ENCODE measurements at places on chromosomes 16 and 17. TPM values are rescaled to one million over a fixed set of nuclear protein-coding genes. Genes with fewer than 3 reads are reported as not detected.

ZNF629 gene
- 18.8 TPM for total RNA-seq

GRCh38 chr17:76262732-76263344, 2.3 kb upstream of the UBALD2 start:
- no peak for DNase-seq

PPY gene
- total RNA-seq: not detected

ARHGDIA gene
- 452 TPM for total RNA-seq

TRIM25 gene
- 19.6 TPM for total RNA-seq

GRCh38 chr17:58227733-58228132, 8.7 kb upstream of the MKS1 start:
- no peak for DNase-seq

TLCD3A gene
- 26.8 TPM for total RNA-seq

DNA sequence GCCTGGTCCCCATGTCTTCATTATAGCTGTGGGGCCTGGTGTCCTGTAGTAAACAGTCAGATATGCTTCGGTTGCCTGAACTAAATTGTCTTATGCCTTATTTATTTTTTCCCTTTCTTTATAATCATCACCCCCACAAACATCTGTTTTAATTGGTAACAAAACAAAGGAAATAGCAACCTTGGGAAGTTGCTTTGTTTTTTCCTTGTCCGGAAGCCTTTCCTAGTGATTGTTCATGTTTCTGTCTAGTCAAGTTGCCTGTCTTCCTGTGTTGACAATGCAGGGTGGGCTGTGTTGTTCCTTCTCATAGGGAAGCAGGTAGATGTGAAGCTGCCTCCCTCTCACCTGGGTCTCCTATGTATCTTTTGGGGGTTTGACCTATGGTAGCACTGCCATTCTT, 16.7 kb downstream of the PGS1 start:
- DNase-seq: no peak

DNA sequence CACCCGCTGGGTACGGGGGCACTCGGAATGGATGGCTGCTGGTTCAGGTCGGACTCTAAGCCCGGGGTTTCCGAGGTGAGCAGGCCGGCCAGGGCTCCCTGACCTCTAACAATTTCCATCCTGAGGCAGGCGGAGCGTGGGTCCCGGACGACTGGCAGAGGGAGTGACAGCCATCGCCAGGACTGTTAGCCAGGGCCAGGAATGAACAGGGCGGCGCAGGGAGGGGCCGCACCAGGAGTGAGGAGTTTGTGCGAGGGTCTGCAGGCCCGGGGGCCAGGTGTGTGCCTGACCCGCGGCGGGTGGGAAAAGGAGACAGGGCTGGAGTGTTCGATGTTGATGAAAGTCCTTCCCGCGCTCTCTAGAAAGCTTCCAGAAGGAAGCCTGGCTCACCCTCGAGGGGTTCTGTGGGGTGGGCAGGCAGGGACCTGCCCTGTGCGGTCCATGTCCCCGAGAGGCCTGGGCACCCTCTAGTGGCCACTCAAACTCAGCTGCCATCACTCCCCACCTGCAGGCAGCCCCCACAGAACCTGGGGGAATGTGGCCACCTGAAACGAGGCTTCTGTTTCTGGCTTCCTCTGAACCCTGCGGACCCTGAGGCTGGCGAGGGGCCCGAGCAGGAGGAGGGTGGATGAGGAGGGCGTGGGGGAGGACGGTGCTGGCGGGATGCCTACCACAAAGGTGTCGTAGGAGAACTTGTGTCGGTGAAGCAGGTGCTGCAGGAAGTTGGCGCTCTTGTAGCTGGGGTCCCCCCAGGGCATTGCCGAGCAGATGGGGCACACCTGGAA, 8.2 kb downstream of the RNF166 start:
- no peak for DNase-seq

DNA sequence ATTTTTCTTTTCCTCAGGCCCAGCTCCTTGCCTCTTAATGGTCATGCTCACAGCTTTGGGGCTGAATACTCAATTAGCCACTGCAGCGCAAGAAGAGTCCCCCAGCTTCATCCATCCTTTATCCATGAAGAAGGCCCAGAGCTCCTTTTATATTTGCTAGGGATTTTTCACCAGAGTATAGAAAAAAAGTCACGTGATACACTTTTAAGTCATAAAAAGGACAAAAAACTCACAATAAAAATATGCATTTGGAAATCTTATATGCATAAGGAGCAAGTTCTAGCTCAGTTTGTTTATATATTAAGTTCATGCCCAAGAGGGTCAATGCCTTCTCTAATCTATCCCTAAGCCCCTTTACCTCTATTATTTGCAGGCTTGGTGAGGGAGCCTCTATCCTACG, 254.1 kb downstream of the CA10 start:
- no peak for DNase-seq

DNAAF8 gene
- total RNA-seq: 2.2 TPM

DNA sequence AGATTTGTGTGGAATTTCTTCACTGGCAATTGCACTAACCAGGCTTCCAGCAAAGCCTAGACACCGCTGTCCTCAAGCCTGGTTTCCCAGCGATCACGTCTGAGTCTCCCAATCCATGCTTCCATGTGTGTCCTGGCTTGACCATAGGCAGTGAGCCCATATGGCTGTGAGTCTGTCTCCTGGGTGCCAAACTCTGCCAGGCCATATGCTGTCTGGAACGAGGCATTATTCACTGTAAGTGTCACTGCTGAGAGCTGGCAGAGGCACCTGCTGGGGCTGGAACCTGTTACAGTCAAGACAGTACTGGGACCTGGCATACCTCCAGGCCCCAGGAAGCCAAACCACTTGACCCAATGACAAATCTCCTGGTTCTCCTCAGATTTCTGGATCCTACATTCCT, 60.4 kb downstream of the HS3ST2 start:
- DNase-seq: no peak

DNA sequence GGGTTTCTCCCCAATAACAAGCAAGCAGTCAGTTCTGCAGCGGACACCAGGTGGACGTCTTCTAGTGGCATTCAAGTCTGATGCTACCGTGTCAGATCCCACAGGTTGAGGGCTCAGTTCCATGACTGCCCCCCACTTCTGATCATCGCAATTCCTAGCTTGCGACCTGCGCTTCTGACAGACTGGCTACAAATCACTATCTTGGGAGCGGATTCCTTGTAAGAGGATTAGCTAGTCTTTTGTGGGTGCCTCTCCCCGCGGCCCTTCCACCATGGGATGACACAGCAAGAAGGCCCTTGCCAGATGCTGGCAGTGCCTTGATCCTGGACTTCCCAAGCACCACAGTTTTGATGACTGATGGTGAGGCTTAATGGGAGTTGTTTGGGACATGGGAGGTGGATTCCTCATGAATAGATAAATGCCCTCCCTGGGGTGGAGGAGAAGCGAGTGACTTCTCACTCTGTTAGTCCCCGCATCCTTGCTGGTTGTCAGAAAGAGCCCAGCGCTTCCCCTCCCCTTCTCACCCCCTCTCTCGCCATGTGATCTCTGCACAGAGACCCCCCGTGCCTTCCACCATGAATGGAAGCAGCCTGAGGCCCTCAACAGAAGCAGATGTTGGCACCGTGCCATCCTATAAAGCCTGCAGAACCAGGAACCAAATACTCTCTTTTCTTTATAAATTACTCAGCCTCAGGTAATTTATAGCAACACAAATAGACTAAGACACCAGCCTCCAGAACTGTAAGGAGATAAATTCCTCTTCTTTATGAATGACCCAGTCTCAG, 19.1 kb downstream of the CDIP1 start:
- no peak for DNase-seq

DNA sequence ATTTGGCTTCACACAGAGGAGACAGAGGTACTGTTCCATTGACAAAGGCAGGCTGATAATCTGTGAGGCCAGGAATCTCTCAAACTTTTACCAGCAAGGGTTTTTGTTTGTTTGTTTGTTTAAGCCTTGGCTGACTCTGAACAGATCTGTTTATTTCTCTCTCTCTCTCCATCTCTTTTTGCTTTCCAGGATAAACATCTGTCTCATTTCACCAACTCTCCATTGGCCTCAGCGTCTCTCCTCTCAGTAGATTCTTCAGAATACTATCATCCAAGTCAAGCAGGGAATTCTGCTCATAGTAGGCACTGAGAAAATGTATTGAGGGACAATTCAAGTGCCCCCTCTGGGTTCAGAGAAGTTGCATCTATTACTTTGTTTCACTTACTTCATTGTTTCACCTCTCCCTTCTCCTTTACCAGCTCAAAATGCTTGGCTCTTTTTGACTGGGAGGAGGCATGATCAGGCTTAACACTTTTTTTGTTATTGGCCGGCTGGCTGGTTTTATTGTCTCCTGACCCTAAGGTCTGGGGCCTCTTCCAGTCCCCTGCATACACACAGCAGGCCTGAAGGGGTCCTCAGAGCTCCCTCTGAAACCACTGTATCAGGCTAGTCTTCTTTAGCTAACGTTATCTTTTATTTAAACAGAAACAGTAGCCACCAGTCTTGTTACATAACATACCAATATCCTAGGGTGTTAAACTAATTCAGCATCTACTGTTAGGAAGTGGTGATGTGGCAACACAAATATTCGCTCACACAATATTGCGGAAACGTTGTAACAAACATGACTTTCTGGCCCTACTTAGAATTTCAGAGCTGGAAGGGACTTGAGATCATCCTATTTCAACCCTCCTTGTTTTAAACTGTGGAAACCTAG, 2.0 kb upstream of the YPEL2 start:
- no peak for DNase-seq

GRCh38 chr16:57318240-57318970, 33.9 kb upstream of the PLLP start:
- DNase-seq: no peak

GRCh38 chr16:71250461-71251235, 20.1 kb upstream of the HYDIN start:
- no peak for DNase-seq

GRCh38 chr17:56322991-56323390, 169.7 kb downstream of the ANKFN1 start:
- no peak for DNase-seq

DNA sequence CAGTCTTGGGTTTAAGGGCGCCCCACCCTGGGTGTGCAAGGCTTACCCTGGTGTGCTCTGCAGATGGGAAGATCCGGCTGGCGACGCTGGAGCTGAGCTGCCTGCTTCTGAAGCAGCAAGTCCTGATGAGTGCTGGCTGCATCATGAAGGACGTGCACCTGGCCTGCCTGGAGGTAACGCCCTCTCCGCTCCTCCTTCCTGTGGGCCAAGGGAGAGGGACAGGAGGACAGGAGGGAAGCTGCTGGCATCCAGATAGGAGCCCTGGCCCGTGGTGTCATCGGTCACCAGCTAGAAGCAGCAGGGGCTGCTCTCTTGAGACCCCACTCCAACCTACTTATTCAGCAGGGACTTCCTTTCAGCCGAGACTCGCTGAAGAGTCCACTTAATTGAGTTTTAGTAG, 97.8 kb downstream of the CLEC16A start:
- DNase-seq: no peak

- DNase-seq: peak; percentile 66
Measured at GRCh38 chr16:57887711-57888110, 83.2 kb downstream of the CNGB1 start.

DNA sequence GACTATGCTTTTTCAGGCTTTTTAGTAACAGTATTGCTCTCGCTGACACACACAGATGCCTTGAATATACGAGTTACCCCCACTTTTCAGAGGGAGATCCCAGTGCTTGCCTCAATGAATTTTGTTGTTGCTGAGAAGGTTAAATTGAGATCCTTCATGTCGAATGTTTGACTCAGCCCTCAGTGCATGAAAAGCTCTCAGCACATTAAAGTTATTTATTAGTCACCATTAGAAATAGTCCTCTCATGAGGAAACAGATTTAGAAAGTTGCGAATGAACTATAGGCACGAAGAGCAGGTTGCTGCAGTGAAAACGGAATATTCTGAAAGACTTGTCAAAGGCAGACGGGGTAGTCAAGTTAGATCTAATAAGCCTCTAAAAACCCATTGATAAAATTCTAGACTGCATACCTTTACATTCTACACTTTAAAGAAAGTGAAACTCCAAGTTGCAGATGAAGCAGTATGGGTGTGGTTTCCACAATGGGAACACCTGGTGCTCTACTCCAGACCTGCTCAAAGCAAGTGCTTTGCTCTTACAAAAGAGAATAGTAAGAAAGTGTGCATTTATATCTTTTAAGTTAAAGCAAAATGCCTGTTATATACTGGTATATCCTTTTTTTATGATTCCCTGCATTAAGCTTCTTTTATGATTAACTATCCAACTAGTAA, 238.1 kb downstream of the MAF start:
- DNase-seq: no peak

DNA sequence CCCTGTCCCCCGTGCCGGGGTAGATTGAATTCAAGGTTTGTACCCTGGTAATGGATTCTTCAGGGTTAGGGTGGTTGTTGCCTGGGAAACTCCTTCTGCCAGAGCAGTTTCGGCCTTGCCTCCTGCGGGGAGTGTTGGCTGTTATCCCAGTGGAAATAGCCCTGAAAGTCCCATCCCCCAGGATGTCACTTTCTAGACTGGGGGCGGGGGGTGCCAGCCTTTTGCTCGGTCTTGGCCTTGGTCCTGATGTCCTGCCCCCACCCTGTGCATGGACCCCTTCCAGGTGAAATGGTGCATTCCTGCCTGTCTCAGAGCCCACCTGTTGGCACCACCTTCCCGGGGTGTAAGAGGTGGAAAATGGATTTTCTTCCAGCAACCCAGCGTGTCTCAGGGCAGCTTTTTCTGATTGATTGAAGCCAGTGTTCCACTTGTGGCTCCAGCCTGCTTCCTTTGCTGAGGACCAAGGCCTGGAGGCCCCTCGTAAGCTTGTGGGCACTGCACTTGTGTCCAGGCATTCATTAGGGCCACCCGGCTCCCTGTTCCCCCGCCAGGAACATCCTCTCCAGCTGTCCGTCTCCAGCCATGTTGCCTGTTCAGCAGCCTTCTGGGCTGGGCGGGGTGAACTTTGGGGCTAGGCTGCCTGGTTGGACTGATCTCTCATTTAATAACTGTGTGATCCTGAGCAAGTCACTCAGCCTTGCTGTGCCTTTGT, 25.6 kb downstream of the MGAT5B start:
- DNase-seq: no peak

KRTAP3-1 gene
- not detected for total RNA-seq

SEZ6L2 gene
- 10.9 TPM for total RNA-seq

DNA sequence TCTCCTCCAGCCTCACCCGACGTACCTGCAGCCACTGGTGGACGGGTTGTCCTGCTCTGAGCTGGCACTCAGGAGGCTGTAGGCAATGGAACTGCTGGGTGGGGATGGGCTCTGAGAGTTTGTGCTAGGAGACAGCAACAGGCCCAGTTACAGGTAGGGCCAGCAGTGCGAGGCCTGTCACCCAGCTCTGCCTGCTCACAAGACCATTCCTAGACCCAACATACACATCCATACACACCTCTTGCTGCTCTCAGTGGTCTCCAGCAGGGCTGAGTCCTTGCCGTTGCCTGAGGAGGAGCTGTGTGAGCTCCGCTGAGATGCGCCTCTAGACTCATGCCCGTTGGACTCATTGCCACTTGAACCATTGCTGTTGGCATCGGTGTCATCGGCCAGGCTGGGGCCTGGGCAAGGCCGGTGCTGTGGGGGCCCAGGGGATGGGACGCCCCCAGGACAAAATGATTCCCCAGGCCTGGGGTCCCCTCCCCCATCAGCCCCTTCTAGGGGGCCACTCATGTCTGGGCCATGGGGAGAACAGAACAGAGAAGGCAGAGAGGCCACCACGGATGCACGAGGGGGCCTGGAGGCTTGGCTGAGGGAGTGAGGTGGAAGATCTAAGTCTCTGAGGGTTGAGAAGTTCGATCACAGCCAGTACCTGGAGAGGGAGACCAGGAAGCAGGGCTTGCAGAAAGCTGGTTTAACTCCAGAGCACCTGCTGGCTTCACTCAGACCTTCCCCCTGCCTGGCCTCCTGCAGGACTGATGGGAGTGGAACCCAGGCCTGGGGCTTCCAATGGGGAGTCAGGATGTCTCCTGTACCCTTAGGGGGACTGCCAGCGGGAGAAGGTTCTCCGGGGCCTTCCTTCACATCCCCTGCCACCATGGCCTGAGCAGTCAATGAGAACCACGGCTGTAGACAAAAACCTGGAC, 1.7 kb downstream of the PER1 start:
- no peak for DNase-seq

GRCh38 chr17:57357830-57358430, 101.6 kb downstream of the MSI2 start:
- no peak for DNase-seq

Measured in chondrocyte (in vitro differentiated cells).